Fibroblast of skin of abdomen (primary cell): ENCODE measurements at places on chromosomes 11 and 22.

DNA sequence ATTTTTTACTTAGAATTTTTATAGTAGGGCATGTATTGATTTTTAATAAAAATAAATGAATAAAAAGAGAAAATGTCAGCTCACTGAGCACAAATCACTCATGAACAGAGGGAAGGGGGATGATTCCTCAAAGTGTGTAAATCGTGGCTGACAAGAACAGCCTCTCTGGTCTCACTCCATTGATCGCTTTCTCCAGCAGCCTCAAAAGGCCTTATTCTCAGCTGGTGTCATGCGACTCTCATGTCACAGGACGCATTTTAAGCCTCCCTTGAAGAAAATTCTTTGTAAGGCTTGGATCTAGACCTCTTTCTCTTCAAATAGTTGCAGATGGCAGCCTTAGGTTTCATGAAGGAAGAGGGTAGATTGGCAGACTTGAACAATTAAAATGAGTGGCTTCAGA, 33.9 kb upstream of the SLC5A12 start:
- DNase-seq, result no peak

DNA sequence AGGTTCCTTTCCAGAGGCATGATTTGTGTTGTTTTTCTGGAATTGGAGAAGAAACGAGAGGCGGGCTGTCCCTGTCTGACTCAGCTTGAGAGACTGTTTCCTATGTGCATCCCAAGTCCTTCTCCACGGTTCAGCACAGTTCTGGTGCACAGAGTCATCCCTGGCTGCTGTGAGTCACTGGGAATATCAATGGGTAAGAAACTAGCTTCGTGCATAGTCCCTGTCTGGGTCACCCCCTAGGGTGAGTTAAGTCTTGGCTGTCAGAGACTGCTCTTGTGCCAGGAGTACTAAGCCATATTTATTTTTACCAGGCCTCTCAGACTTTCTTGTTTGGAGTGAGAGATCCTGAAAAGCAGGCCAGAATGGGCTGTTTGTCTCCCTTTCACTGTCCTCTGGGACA, 2.4 kb upstream of the LRP4 start:
- DNase-seq, result peak; percentile 98

- DNase-seq, result no peak
Measured at GRCh38 chr11:61728066-61728939, 24.1 kb upstream of the MYRF start.

DNA sequence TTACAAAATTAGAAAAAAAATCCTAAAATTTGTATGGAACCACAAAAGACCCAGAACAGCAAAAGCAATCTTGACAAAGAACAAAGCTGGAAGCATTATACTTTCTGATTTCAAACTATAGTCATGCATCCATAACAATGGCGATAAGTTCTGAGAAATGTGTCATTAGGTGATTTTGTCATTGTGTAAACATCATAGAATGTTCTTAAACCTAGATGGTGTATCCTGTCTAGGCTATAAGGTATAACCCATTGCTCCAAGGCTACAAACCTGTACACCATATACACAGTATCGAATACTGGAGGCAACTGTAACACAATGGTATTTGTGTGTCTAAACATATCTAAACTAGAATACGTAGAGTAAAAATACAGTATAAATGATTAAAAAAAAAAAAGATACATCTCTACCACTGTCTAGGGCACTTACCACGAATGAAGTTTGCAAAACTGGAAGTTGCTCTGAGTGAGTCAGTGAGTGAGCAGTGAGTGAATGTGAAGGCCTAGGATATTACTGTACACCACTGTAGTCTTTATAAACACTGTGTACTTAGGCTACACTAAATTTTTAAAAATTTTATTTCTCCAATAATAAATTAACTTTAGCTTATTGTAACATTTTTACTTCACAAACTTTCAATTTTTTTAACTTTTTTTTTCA, 18.1 kb upstream of the SC5D start:
- DNase-seq, result no peak

DNA sequence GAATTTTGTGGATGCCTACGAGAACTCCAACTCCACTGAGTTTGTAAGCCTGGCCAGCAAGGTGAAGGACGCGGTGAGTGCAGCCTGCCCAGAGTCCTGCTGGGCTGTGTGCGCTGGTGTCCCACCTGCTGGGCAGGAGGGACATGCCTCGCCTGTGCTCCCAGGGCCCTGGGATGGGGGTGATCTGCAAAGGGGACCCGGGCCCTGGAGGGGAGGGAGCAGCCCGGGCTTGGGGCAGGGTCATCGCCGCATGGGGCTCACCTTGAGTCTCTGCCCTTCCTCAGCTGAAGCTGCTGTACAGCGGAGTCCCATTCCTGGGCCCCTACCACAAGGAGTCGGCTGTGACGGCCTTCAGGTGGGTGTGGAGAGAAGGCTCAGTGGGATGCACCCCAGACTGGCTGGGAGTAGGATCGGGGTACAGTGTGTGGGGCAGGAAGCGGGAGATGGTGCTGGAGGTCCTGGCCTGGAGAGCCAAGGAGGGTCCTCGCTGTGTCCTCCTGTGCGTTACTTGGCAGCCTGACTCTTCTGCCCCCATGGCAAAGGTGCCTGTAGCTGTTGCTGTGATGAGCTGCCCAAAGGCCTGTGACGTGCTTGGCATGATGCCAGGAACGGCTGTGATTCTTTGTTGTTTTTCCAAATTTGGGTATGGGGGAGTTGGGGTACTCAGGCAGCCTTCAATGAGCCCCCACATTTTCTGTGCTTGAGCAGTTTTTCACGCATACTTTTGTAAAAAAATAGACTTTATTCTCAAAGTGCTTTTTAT, 29.2 kb downstream of the ST14 start:
- DNase-seq, result no peak

DNA sequence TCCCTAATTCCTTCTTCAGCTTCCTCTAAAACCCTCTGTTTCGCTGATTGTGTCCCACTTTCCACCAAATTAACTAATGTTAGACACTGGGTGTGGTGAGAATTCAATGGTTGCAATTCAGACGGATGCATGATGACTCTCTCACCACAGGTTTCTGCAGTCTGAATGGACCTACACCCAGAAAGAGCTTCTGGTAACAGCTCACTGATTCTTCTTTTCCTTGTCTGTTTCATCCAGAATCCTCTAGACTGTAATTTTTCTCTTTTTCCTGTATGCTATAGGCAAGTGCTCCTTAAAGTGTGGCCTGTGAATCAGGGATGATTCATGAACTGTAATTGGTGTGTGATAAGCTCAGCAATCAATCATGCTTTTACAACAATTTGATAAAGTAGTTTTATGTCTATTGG, 18.1 kb downstream of the MMP10 start:
- DNase-seq, result peak; percentile 86

DNA sequence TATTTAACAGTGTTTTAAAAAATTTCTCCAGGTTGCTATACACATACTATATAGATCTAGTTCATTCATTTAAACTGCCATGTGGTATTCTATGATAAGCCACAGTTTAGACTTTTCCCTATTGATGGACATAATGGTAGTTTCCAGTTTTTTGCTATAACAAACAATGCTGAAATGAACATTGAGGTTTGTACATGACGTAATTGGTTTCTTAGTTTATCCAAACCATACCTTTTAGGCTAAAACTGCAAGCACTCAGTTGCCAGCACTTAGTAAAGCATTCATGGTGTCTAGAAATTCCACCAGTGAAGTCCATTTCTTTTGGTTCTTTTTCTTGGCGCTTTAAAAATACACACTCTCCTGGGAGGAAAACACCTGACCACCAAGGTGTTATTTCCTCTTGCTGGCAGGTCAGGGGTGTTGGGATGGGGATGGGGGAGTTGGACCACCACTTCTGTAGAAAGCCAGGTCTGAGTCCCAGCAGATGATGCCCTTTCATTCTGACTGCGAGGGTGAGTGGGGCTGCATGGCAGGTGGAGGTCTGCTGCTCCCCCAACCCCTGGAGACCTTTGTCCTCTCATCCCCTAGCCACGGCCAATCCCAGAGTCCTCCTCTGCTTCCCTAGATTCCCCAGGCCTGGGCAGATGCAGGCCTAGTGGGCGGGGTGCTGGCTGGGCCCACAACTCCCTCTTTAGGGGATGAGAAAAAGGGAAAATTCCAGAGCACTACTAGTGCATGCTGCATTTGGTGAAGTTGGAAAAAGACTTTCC, 41.1 kb downstream of the C11orf91 start:
- no peak for DNase-seq

DNA sequence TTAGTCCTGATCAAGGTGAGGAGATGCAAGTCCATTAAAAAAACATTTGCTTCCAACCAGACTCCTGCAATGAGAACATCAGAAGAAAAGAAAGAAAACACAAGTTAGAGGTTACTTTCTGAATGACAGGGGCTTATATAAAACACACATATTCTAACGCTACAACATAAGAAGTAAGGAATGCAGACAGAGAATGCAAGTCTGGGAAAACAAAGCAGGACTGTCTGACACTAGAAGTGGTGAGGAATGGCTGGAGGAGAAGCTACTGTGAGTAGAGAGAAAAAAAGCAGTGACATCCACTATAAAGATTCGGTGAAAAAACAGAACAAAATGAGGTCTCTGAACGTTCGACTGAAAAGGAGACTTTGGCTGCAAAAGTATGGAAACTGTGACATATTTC, 12.3 kb downstream of the TMEM216 start:
- DNase-seq, result no peak
